ENCODE measurements at places on chromosomes 4 and X.

GRCh38 chr4:177569434-177569833, 127.2 kb upstream of the AGA start:
- DNase-seq = no peak

GRCh38 chr4:183370786-183371185, 48.6 kb upstream of the CLDN24 start:
- no peak for DNase-seq

- DNase-seq = no peak
These were observed 35.7 kb downstream of the ADH5 start for GRCh38 chr4:99052902-99053301.

- DNase-seq = peak; percentile 33
These were observed 898 bp downstream of the UBQLN2 start for GRCh38 chrX:56564164-56564885.

- DNase-seq = no peak
These were observed 337.3 kb downstream of the CENPC start for GRCh38 chr4:67207941-67208441.

DNA sequence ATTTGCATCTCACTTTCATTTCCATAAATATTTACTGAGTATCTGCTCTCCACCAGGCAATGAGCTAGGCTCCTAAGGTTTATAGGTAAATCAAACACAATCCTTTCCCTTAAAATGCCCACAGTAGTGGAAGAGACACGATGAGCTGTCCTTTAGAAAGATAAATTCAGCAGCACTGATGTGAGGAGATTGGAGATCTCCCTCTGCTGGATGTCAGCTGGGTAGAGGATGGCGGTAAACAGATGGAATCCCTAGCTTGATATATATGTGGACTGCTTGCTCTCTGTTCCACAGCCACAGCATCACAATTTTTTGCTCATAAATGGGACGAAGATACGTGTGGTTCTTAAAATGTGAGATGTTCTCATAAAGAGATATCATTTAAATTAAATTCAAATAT, 216.4 kb upstream of the RASGEF1B start:
- no peak for DNase-seq

DNA sequence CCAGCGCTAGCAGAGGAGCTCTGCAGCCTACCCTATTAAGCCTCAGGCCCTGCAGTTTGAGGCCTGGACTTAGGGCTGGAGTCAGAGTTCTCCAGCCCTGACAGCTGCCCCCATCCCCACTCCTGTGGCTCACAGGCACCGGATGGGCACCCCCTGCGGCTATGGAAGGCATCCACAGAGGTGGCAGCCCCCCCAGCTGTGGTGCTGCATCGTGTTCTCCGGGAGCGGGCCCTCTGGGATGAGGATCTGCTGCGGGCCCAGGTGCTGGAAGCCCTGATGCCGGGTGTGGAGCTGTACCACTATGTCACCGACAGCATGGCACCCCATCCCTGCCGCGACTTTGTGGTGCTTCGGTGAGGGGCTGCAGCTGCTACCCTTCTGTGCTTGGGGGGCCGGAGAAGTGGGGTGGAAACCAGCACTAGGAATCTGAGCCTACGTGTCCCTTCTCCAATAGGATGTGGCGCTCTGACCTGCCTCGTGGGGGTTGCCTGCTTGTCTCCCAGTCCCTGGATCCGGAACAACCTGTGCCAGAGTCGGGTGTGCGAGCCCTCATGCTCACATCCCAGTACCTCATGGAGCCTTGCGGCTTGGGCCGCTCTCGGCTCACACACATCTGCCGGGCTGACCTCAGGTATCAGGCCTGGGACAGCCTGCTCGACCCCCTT, 76.2 kb downstream of the STARD8 start:
- no peak for DNase-seq

DNA sequence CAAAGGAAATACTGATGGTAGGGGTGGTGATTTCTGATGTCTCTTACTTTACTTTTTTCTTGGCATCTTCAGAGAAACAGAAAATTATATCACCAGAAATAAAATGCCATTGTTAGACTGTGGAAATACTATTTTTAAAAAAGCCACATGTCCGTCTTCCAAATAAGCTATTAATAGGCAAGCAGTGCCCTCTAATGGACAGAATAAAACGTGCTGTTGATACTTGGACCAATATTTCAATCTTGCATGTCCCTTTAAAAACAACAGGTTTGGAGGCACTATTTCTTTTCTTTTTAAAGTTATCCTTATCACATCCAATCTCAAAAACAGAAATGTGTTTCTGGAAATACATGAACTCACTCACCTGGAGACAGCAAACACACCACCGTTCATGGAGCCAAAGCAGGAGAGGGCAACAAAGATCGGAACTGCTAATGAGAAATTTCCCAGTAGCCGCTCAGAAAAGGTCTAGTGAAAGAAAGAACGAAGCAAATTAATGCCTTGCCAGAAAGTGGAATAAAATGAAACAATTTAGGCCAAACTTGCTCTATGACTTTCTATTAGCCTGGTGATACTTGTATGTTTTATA, 59.2 kb downstream of the SLC7A11 start:
- DNase-seq = peak; percentile 13

DNA sequence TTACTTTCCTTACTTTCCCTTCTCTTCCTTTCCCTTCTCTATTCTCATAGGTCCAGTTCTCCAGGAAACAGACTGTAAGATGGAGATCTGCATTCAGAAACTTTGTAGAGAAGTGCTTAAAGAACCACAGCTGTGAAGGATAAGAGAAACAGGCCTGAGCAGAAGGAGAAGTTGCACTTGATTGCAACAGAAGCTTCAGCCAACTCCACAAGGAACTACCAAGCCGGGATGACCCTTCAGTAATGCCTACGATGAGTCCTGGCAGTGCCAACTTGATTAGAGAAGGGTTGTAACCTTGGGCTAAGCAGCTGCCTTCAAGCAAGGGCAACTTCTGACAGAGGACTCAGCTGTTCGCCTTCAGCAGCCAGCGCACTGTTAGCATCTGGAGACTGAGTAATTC, 413.3 kb upstream of the RASGEF1B start:
- DNase-seq = no peak

DNA sequence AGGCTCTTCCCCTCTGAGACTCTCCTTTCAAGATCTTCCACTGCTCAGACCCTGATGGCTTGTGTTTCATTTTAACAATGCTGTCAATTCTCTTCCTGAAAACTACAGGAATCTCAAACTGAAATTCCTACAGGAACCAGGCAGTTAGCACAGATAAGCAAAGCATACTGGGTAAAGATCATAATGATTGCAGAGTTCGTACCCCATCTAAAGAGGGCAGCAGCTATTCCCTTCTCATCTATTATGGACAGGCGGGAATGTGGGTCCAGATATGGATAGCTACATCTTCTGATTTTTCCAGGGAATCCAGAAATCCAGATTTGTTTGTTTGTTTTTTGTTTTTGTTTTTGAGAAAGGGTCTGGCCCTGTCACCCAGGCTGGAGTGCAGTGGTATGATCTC, 83.8 kb downstream of the STARD8 start:
- no peak for DNase-seq

- DNase-seq = no peak
These were observed 258.9 kb upstream of the LDB2 start for GRCh38 chr4:17157304-17157703.

DNA sequence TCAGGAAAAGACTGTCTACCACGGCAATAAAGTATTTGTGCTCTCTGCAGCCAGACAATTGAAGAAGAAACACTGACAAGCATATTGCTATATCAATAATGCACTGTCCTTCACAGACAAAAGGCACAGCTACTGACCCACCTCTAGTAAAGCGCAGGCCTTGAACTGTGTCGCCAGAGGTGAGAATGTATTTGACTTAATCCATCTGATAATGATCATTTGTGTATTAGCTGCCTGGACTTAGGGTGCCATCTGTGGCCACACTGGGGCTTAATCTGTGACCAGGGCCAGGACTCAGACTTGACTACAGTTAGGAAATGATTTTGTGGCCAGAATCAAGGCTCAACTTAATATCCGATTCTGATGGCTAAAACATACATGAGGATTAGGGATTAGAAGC, 260.4 kb downstream of the SMARCA1 start:
- DNase-seq = no peak

DNA sequence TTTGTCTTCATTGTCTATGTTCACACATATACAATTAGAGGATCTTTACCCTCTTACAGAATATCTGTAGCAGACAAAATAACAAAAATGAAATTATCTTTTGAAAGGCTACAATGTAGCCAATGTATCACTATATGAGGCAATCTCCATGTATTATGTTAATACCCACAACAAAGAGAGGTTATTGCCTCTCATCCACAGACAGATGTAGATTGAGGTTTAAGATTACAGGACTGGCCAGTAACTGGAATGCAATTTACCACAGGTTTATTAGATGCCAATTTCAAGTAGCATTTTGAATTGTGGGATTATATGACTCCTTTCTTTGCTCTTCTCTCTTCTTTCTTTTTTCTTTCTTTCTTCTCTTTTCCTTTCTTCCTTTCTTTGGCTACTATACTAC, 242.6 kb downstream of the ANKRD50 start:
- DNase-seq = no peak

Measured in NCI-H1105 treated with DMSO at 0.1 percent for 48 hours (cell line).